Smooth muscle cell of the brain vasculature (primary cell): ENCODE measurements at places on chromosomes 4 and X.

- no peak for DNase-seq
Measured at GRCh38 chrX:22095286-22095685, 63.2 kb downstream of the PHEX start.

DNA sequence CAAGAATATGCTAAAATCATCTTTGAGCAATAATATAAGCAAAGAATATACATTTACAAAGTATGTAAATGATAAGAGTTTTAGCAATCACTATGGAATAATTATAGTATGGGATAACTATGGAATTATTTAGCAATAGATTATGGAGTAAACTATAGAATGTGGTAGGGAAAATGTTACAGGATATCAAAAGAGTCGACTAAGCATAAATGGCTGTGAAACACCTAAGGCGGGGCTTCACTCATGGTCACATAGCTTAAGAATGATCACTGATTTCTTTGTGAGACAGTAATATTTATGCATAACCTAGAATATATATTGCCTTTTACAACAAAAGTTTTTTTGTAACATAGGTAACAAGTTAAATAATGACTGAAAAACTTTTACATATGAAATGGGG is 2049.7 kb downstream of the ARAP2 start:
- no peak for DNase-seq

DNA sequence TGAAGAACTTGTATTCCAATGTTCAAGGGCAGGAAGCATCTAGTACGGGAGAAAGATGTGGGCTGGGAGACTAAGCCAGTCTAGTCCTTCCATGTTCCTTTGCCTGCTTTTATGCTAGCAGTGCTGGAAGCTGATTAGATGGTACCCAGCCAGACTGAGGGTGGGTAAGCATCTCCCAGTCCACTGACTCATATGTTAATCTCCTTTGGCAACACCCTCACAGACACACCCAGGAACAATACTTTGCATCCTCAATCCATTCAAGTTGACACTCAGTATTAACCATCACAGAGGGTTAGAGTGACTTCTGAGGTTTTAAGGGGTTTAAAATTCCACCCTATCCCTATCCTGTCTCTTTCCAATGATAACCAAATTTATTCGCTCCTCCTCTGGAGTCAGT is 6.5 kb downstream of the HMGN5 start:
- no peak for DNase-seq

GRCh38 chr4:150007512-150007911 is 70.7 kb upstream of the DCLK2 start:
- DNase-seq, result no peak

DNA sequence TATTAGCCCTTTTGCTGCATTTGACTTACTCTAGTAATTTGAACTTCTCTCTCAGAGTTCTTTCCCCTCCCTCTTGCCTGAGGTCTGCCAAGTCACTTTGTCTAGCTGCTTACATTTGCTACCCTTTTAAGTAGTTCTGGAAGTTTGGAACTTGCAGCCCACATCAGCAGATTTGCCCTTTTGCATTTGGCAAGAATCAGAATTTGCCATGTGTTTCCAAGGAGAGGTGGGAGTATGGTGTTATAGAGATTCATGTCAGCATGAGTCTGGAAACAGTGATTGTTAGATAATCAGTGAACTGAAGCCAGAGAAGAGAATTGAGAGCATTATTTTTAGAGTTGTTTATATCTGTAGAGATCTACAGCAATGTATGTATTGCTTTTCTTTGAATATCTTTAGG is 52.1 kb downstream of the KLHL34 start:
- DNase-seq, result no peak

- DNase-seq, result no peak
Measured at GRCh38 chr4:168319486-168320019, 1.0 kb upstream of the DDX60 start.

DNA sequence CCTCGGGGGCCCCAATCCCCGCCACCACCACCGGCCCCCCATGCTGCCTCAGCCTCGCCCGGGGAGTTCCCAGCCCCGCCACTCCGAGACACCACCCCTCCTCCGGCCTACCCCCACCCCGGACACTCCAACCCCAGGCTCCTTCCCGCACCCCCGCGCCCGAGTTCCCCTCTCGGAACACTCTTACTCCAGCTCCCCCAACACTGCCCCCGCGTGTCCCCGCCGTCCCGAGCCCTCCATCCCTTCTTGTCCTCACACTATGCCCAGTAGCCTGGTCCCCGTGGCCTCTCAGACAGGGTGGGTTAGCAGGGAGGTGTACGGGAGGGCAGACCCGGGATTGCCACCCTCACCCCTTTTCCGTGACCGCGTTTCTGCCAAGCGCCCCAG is 276.1 kb downstream of the BCOR start:
- DNase-seq, result no peak

- DNase-seq, result no peak
Measured at GRCh38 chrX:69107747-69108401, 57.4 kb downstream of the PJA1 start.

GRCh38 chr4:182261651-182262223 is 18.5 kb downstream of the TENM3 start:
- no peak for DNase-seq

DNA sequence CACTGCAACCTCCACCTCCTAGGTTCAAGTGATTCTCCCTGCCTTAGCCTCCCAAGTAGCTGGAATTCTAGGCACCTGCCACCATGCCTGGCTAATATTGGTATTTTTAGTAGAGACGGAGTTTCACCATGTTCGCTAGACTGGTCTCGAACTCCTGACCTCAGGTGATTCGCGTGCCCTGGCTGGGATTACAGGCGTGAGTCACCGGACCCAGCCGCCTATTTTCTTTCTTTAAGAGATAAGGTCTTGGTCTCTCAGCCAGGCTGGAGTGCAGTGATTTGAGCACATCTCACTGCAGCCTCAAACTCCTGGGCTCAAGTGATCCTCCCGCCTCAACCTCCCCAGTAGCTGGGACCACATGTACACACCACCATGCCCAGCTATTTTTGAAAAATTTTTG is 166.5 kb downstream of the DHRSX start:
- no peak for DNase-seq

GRCh38 chr4:141713771-141714445 is 77.5 kb downstream of the IL15 start:
- no peak for DNase-seq

DNA sequence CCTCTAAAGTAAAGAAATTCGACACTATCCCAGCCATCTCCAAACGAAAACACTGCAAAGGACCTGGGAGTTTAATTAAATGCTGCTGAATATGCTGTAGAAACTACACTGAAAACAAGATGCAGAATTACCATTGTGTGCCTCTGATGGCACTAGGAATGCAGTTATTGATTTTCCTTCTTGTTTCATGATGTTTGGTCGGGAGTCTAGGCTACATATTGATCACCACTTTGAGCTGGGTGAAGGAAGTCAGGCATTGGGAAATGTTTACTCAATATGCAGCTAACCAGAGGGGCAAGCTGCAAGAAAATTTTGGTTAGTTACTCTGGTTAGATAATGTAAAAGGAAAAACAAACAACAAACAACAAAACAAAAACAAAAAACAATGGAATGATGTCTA is 650.7 kb upstream of the GALNTL6 start:
- DNase-seq, result no peak

GRCh38 chrX:1877780-1878179 is 262.9 kb downstream of the ASMT start:
- no peak for DNase-seq

DNA sequence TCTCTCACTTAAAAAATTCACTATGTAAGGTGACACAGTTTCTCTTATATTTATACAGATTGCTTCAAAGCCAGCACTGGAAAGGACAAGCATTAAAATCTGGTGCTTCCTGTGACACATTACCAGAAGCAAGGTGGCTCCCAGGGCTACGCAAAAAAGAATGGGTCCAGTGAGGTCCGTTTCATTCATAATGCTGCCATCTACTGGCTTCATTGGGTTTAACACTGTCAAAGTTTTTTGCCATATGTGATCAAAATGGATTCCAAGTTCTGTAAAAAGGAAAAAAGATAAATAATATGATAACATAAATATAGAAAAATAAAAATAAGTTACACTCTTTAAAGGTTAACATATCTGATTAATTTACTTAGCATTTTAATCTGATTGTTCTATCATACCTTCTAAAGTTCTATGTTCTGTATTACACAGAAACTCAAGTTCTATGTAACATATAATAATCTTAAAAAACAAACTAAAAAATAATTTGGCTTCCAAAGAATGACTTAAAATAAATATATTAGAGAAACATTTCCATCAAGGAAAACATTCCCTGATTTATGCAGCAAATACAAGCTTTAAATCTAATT is 22.1 kb downstream of the YIPF7 start:
- DNase-seq, result no peak

- no peak for DNase-seq
Measured at GRCh38 chr4:629915-630641, 4.7 kb downstream of the PDE6B start.

DNA sequence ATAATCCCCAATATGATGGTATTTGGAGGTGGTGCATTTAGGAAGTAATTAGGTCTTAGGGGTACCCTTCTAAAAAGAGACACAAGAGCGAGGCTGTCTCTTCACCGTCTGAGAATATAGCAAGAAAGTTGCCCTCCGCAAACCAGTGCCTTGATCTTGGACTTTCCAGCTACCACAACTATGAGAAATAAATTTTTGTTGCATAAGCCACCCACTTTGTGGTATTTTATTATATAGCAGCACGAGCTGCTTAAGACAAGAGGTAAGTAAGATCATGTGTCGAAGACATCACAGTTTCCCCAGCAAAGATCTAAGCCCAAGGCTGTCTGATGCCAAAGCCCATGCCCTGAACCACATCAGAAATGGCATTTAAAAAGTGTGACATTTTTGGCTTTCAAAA is 9.6 kb upstream of the EXOSC9 start:
- DNase-seq, result no peak

DNA sequence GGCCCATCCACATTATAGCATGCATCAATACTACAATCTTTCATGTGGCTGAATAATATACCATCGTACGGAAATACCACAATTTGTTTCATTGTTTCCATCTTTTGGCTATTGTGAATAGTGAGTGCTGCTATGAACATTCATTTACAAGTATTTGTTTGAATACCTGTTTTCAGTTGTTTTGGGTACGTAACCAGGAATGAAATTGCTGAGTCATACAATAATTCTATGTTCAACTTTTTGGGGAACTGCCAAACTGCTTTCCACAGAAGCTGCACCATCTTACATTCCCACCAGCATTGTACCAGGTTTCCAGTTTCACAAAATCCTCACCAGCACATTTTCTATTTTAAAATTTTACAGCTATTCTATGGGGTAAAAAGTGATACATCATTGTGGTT is 28.5 kb upstream of the MANBA start:
- peak; percentile 17 for DNase-seq
